NCI-H1105 treated with DMSO at 0.1 percent for 48 hours (cell line): ENCODE measurements at places on chromosomes 1 and 21.

- DNase-seq = no peak
Observed at GRCh38 chr1:97903626-97904025, 17.2 kb downstream of the DPYD start.

DNA sequence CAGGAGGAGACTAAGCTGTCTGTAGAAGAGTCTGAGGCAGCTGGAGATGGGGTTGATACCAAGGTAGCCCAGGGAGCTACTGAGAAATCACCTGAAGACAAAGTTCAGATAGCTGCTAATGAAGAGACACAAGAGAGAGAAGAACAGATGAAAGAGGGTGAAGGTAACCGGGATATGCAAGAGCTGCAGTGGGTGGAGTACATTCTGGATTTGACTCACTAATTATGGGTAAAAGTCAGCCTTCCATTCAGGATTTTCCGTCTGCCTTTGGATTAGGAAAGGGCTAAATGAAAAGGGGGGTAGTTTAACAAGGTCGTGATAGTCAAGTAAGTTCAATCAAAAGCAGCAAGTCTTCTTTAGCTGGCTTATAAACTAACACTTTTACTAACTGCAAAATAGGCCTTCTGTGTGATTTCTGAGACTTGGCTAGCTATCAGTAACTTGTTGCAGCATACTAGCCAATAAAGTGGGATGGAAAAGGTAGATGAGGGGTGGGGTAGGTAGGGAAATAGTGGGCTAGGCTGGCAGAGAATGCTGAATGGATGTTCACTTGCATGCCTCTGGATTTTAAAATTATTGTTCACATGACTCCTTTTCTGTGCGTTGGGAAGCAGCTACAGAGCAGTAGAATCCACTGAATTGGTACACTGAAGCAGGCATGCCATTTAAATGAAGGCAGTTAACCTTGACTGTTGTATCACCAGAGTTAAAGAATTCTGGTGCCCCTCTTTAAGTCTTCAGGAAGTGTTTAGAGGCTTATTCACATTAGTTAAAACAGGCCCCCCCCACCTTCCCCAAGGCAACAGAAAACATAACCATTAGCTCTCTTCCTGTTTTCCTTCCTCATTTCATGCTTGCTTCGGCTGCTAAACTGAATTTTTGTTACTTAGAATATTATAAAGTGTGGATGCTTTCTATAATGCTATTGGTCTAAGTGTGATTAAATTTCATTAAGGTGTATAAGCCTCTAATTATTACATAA lies 15.4 kb downstream of the CCDC17 start:
- DNase-seq = no peak

DNA sequence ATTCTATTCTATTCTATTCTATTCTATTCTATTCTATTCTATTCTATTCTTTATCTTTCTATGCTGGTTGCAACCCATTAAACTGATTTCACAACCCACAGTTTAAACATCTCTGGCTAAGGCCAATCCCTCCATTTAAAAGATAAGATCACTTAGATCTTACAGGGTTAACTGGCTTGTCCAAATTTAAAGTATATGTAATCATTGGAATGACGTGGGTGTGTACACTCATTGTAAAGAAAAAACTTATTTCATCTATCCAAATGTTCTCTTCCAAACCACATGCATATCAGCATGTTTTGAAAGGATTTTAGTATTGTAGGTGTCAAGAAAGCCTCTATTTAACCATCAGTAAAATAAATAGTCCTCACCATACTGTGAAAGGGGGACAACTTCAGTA lies 299.6 kb upstream of the RUNX1 start:
- no peak for DNase-seq

DNA sequence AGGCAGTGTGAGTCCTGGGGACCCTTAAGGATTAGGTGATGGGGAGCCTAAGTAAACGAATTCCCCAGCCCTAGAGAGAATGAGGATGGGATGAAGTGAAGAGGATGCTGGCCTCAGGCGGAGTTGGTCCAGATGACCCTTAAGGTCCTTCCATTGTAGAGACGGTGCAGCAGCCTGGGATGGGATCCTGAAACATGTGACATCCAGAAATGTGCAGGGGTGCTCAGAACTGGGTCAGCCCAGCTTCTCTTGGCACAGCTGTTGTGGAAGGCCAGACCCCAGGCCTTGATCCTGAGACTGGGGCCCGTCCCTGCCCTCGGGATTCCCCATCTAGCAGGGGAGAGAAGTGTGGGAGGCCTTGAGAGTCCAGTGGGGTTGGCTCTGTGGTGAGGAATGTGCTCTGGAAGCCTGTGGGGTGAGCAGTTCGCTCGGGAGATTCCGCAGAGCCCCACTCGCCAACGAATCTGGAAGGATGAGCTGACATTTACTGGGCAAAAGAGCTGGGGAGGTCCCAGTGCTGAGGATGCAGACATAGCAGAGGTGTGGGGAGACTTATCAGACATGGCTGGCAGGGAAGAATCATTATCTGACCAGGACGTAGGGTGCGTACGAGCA lies 28.1 kb downstream of the A3GALT2 start:
- no peak for DNase-seq

GRCh38 chr1:8457760-8458381 lies 140.0 kb downstream of the SLC45A1 start:
- DNase-seq = no peak

GRCh38 chr1:59978511-59978910 lies 51.9 kb upstream of the CYP2J2 start:
- DNase-seq = peak; percentile 10

DNA sequence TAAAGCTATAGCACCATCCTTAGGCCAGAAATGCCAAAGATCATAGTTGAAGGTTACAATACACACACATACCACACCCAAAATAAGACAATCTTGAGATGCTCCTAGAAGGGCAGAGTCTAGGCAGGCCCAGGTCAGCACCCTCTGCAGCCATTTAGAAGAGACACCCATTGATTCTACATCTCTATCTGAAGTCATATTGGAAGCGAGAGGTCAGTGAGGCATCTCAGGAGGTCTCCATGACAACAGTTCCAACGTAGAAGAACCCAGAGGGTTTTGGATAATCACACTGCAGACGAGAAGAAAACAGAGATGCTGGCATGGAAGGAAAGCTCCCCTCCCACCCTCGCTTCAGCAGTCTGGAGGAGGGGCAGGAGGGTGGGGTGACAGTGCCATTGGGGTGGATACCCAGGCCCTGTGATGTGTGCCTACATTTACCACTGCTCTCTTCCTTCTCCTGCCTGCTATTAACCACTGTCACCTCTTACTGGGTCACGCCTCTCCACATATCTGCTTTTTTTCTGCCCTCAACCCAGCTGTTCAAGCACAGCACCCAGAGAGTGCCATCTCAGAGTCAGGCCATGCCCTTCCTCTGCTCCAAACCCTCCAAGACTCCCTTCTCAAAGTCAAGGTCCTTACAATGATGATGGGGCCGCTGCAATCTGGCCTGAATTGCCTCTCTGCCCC lies 6.2 kb downstream of the TMCO4 start:
- DNase-seq = no peak

GRCh38 chr1:59635097-59635496 lies 179.7 kb upstream of the HOOK1 start:
- DNase-seq = no peak

DNA sequence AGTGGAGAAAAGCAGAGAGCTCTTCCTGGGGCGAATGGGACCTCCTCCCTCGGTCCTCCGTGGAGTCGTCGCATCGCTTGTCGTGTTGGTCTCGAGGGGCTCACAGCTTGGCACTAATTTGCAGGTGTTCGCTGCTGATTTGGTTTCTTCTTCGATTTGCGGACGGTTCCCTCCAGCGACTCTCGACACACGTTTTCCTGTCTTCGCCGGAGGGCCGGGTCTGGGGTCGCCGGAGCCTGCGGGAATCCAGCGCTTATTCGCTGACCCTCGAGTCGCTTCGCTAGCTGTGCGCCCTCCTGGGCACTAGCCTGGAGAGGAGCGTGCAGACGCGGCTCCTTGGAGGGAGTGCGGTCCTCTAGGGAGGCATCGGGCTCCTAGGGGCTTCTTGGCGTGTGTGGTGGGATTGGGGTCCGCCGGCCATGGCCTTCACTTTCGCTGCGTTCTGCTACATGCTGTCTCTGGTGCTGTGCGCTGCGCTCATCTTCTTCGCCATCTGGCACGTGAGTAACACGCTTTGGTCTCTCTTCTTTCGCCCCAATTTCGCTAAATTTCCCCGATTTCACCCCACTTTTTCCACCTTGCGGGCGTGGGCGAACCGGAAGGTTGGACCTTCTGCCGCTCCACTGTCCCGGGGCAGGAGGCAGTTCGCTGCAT lies 766 bp downstream of the CNIH3 start:
- no peak for DNase-seq

DNA sequence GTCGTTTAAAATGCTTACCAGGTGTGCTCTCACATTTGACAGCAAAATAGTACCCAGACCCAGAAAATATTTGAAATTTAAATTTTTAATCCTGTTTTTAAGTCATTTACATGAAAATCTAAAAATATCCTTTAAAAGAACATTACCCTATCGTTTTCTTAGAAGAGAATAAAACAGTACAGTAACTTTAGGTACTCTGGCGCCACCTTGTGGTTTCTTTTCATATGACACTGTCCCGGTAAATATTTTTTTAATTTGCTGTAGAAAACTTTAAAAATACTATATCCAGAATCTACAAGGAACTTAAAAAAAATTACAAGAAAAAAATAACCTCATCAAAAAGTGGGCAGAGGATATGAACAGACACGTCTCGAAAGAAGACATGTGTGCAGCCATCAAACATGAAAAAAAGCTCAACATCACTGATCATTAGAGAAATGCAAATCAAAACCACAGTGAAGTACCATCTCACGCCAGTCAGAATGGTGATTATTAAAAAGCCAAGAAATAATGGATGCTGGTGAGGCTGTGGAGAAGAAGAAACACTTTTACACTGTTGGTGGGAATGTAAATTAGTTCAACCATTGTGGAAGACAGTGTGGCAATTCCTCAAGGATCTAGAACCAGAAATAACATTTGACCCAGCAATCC lies 129.2 kb downstream of the RGS21 start:
- DNase-seq = peak; percentile 47

GRCh38 chr1:201608635-201609395 lies 69.9 kb downstream of the NAV1 start:
- no peak for DNase-seq

- no peak for DNase-seq
Observed at GRCh38 chr1:202251424-202252256, 58.0 kb downstream of the LGR6 start.

GRCh38 chr1:36223381-36223995 lies 755 bp upstream of the THRAP3 start:
- DNase-seq = no peak

- DNase-seq = no peak
Observed at GRCh38 chr1:89129911-89130310, 4.0 kb upstream of the GBP2 start.

DNA sequence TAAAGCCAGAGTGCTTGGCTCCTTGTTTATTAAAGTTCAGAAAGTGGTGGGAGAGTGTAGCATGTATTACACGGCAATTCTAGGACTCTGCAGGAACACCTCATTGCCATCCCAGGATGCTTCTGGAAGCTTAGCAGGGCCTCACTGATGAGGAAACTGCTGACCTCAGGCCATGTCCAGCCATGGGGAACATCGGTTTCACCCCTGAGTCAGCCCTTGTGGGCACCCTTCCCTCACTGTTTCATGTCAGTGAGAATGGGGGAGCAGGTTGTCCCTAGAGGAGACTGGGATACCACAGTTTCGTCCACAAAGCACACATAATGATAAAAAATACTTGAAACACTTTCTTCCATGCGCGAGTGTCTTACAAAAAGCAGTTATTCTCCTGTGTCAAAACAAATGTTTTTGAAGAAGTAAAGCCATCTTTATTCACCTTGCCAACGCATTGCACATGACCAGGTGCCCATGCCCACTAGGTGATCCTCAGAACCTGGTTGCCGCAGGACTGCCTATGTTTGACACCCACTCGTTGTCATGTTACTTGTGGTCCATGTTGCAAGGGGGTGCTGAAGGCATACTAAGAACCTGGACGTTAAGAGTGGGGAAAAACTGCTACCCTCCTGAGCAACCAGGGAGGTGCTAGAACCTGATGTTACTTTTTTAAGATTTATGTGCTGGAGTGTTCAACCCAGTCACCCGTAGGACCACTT lies 41.2 kb upstream of the TTC22 start:
- DNase-seq = no peak

DNA sequence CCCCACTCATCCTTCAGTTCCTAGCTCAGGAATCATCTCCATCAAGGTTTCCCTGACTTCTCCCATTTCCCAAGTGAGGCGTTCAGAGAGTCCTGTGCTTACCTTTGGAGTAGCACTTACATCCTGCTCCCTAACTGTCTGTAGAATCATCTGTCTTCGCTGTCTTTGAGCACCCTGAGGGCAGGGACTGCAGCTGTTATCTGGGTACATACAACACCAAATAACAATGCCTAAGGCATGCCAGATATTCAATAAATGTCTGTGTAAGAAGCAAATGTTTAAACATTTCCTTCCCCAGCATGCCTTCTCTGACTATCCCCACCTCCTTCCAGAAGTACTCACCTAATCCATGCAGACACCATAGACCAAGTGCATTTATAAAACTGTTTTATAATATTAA lies 65.4 kb downstream of the JAK1 start:
- DNase-seq = no peak

GRCh38 chr1:4106731-4107130 lies 206.7 kb upstream of the C1orf174 start:
- no peak for DNase-seq

- DNase-seq = no peak
Observed at GRCh38 chr1:1938613-1939295, 19.7 kb upstream of the TMEM52 start.

GRCh38 chr1:248886237-248886895 lies 19.7 kb upstream of the PGBD2 start:
- DNase-seq = no peak

GRCh38 chr21:42830456-42831455 lies 48.6 kb downstream of the WDR4 start:
- no peak for DNase-seq

DNA sequence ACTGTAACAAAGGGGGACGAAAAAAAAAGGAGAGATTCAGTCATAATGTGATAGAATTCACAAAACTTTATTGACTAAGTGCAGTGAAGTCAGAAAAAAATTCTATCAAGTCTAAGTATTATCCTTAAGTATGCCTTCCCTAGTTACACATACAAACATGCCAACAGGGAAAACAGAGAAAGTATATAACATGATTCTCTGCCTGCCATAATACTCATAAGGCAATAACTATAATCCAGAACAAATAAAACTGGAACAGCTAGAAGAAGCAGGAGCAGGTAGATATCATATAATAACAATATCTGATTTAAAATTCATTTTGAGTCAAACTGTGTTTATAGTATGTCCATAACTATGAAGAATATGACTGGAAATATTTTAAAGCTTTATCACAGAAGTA lies 184.3 kb downstream of the FAF1 start:
- DNase-seq = no peak
